RWPE2 (cell line): ENCODE measurements at places on chromosomes 12 and 14.

GRCh38 chr14:40652089-40652691 lies 954.5 kb upstream of the LRFN5 start:
- DNase-seq = no peak

DNA sequence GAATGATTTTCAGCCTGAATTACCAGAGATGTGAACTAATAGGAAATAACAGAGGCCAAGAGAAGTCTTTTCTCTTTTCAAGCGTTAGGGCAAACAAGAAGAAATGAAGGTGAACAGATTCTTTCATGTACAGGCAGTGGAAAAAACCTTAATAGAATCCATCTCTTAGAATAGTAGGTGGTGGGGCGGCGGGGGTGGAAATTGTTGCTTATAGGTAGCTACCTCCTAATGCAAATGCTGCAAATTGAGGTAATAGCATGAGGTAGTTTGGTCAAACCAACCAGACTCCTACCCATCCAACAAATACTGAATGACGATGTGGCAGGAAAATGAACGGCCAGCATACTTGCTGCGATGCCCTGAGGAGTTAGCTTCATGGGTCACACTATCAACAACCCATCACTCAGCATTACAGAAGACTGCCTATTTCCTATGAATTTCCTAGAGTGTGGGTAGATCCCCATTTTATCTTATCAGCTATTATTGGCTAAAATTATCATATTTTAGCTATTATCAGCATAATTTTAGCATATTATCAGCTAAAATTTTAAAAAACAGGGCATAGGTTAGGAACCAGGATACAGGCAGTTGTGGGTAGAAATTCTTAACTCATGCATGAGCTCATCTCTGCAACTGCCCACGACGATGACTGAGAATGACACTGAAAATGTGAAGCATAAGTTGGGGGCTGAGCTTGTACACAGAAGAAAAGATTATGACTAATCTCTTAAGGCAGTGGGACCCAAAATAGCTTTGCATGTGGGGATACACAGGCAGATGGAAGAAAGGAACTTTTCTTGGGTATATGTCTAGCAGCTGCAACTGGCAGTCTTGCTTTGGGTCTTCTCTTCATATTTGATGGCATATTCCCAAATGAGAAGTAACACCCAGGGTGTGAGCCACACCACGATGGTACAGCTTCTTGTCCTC lies 68.7 kb downstream of the NIN start:
- no peak for DNase-seq

DNA sequence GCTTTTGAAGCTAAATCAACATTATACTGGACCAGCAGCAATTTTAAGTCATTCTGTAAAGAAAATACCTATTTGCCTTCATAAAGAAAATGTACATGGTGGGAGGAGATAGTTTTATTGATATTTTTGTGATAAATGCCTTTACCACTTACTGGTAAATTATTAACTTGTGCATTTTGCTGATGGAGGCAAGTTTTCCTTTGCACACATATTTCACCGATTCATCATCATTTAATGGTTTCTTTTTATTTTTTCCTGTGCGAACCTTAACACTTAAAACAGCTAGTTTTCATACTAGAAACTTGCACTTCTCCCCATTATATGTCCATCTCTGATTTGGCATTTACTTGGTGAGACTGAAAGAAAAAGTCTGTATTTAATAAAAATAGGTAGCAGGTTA lies 239.3 kb downstream of the TRHDE start:
- no peak for DNase-seq

- no peak for DNase-seq
Measured at GRCh38 chr12:108102363-108102762, 26.7 kb upstream of the WSCD2 start.

DNA sequence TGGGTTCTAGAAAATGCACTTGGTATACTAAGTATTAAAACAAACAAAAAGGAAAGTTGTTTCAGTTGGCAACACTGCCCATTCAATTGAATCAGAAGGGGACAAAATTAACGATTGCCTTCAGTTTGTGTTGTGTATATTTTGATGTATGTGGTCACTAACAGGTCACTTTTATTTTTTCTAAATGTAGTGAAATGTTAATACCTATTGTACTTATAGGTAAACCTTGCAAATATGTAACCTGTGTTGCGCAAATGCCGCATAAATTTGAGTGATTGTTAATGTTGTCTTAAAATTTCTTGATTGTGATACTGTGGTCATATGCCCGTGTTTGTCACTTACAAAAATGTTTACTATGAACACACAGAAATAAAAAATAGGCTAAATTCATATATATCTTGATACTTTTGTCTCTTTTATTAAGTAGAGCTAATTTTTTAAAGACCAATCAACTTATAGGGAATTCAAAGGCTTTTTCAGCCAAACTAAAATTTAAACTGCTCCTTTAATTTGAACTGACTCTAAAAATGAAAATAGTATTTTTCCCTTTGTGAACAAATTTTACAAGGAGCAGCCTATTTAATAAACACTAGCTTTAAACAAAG lies 2.8 kb downstream of the FOXG1 start:
- no peak for DNase-seq

GRCh38 chr12:112537710-112538396 lies 119.1 kb downstream of the PTPN11 start:
- DNase-seq = no peak

- DNase-seq = no peak
Measured at GRCh38 chr12:114598111-114598510, 85.9 kb downstream of the TBX3 start.

DNA sequence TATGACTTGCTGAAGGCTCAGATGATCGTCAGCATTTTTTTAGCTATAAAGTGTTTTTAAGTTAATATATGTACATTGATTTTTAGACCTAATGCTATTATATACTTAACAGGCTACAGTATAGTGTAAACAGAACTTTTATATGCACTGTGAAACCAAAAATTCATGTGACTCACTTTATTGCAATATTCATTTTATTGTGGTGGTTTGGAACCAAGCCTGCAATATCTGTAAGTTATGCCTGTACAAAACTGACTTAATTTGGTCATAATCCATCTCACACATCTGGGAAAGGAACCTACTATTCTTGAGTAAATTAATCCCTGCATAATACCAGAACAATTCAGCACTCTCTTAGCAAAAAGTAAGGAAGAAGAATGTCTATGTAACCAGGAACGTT lies 390.7 kb downstream of the SYT1 start:
- no peak for DNase-seq

GRCh38 chr12:71684081-71684480 lies 1.8 kb upstream of the TMEM19 start:
- no peak for DNase-seq

- peak; percentile 97 for DNase-seq
Measured at GRCh38 chr12:132593938-132594358, 16.4 kb downstream of the LRCOL1 start.

GRCh38 chr14:87391066-87391465 lies 601.9 kb downstream of the GALC start:
- no peak for DNase-seq
